Stimulated activated CD4-positive, alpha-beta T cell treated with anti-CD3 and anti-CD28 coated beads, Interleukin-12 subunit alpha, Interleukin-12 subunit beta, amount 100 ng/mL, for 24 hours (primary cell): ENCODE measurements at places on chromosomes 6 and 20.
A peak's percentile ranks its signal among the peaks of the same experiment; 100 is the strongest.

DNA sequence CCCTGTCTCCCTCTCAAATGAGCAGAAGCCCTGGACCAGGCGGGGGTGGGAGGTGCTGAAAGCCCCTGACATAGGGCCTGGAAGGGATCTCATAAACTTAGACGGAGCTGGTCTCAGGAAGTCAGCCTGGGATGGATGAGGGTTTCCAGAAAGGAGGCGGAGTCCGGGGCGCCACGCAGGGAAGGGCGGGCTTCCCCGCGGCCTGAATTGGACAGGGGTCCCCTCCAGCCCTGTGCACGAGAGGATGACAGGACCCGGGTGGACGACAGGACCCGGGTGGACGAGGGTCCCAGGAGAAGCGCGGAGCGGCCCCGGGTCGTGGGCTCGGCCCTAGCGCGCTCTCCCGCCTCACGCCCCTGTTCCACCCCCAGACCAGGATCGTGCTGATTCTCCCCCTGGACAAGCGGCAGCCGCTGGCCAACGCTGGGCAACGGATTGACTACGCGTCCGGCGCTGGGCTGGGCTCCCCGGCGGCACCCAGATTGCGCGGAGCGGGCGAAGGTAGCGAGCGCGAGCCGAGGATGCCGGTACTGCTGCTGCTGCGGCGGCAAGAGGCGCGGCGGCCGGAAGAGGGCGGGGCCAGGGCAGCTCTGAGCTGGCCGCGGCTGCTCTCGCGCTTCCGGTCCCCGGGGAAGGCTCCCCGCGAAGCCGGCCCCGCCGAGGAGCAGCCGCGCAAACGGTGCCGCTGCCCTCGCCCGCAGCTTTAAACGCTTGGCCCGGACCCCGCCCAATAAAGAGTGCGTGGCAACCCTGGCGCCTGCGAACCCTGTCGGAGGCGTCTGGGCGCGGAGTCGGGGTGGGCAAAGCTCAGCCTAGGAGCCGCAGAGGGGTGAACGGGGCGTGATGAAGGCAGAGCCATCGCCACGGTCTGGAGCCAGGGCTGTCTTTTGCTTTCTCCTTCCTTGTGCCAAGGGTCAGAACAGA is 1.3 kb downstream of the C20orf144 start:
- peak; percentile 56 for DNase-seq

GRCh38 chr6:108656836-108657235 is 96.1 kb downstream of the FOXO3 start:
- no peak for DNase-seq

DNA sequence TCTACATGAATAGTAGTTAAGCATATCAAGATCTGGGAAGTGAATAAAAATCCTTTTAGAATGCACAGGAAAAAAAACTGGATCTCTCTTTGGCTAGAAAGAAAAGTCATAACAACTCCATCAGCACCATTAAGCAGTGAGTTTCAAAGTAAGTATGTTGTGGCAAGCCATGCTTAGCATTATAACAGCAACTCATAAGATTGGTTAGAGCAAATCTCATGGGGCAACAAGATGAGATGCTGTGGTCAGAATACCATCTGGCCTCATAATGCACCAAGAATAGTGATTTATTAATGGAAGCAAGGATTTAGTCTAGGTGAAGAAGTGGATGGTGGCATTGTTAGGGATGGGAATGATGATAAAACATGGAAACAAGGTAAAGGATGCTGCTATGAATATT is 159.4 kb downstream of the PHF3 start:
- DNase-seq: no peak

- no peak for DNase-seq
Observed at GRCh38 chr6:106192824-106193223, 106.7 kb downstream of the PRDM1 start.

GRCh38 chr6:152271776-152272464 is 365.2 kb downstream of the SYNE1 start:
- DNase-seq: no peak

- no peak for DNase-seq
Observed at GRCh38 chr6:170112583-170112860, 178.4 kb downstream of the DLL1 start.

DNA sequence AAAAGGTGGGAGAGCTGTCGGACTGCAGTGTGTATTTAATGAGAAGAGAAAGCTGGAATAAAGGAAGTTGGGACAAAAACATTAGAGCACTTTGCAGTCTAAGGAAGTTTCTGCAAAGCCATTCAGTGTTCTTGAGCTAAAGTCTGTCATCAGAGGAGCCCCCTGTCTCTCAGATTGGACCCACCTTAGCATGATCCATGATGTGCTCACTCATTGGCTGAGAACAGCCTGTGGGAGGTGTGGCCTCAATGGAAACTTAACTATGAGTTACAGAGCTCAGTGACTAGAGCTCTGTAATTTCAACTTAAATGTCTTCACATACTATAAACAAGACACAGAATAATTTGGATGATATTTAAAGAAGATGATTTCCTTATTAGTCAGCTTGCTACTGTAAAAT is 437.0 kb downstream of the BTBD3 start:
- DNase-seq: no peak

GRCh38 chr6:101435038-101435437 is 41.5 kb downstream of the GRIK2 start:
- DNase-seq: no peak

GRCh38 chr20:35006531-35006971 is 50.9 kb downstream of the MYH7B start:
- DNase-seq: no peak

- DNase-seq: no peak
Observed at GRCh38 chr6:165618241-165618640, 44.8 kb downstream of the PDE10A start.

DNA sequence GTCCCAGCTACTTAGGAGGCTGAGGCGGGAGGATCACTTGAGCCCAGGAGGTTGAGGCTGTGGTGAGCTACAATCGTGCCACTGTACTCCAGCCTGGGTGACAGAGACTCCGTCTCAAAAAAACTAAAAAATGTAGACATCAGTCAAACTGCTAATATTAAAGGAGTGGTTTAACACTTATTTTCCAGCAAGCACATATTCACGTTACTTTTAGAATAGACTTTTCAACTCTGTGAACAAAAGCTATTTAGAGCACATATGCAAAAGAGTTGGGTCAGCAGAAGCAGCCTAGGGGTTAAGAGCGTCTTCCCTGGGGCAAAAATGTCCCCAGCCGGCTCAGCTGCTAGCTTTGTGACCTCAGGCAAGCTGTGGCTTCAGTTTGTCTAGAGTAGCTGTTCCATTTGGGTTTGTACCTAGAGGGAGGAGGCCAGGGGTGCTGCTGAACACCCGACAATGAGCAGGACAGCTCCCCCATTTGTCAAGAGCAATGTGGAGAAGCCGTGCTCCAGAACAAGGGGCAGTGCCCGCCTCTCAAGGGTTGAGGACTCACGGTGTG is 62.5 kb upstream of the PTGIS start:
- no peak for DNase-seq

GRCh38 chr20:23995905-23996666 is 7.5 kb upstream of the GGTLC1 start:
- DNase-seq: peak; percentile 11

GRCh38 chr20:17172836-17173516 is 53.9 kb upstream of the PCSK2 start:
- no peak for DNase-seq

GRCh38 chr6:119661628-119662027 is 312.1 kb upstream of the MAN1A1 start:
- DNase-seq: no peak

DNA sequence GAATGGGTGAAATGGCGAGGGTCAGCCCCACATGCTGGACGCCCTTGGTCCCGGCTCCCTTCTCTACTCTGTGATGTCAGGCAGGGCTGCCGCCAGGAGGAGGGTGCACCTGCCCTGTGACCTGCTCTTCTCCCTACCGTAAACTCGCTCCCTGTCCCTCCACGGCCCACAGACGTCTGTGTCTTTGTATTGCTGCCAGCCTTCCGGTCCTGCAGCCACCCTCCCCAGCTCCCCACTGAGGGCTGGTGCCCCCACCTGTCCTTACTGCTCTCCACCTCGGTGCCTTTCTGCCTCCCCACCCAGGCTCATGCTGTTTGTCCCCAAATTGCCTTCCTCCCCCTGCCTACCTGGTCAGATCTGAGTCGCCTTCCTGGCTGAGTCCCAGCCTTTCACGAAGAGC is 4.1 kb upstream of the CCR6 start:
- DNase-seq: no peak
